Activated naive CD8-positive, alpha-beta T cell treated with anti-CD3 and anti-CD28 coated beads for 36 hours (primary cell): ENCODE measurements at places on chromosomes 4 and X. TPM values are rescaled to one million over a fixed set of nuclear protein-coding genes. Genes with fewer than 3 reads are reported as not detected.

DNA sequence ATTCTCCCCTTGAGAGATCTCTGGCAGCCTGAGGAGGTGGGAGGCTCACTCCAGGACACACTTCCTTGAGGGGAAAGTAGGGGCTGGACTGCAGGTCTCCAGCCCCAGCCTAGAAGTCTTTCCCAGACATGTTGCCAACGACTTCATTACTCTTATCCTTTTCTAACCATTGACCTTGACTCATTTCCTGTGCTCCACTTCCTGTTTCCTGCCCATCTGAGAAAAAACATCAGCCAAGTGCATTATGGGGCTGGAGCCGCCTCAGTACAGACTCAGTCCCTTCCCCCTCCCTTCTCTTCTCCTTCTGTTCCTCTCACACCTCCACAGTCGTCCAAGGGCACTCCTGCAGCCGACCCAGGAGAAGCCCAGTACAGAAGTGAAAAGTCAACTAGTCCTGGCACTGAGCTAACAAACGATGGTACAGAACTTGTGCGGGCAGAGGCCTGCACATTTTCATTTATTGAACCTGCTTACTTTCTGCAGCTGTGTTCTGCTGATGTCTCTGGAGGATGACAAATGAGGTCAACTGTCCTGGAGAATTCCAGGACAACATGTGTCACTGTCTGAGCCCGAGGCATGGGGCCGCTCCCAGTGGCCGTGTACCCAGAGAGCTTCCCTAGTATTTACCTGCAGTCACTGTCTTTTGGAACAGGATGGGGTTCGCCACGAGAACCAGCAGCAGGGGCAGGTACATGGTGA is 20.1 kb downstream of the GPR143 start:
- DNase-seq = no peak
- peak overlapping the region; percentile 72 for H3K27ac ChIP-seq
- peaks cover 17% of the 10 kb centered on the region for H3K4me1 ChIP-seq
- H3K4me3 ChIP-seq = no peak overlapping the region
- H3K27me3 ChIP-seq = peaks cover 3% of the 10 kb centered on the region

DNA sequence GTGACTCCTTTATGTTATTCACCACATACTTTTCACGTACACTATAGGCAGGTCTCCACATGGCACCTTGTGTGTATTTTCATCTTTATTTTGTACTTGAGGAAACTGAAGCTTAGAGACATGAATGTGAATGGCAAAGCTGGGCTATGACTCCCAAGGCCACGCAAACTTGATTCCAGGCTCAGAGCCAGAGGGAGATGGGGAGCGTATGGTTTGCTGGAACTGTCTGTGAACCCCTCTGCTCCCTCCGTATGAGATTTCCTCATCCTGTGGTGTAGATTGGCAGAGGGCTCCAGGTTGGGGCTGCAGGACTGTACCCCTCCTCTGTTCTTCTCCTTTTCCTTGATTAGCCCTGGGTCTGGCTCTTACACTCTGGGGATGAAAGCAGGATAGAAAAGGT is 16.1 kb upstream of the STARD8 start:
- DNase-seq = no peak
- no peaks in the 10 kb centered on the region for H3K4me1 ChIP-seq
- H3K27me3 ChIP-seq = no peaks in the 10 kb centered on the region

- no peak overlapping the region for H3K4me3 ChIP-seq
- H3K4me1 ChIP-seq = peaks cover 4% of the 10 kb centered on the region
- H3K36me3 ChIP-seq = no peaks in the 10 kb centered on the region
- no peak for DNase-seq
- H3K27me3 ChIP-seq = peaks cover 4% of the 10 kb centered on the region
Observed at GRCh38 chr4:109733728-109734127, 3.9 kb upstream of the PLA2G12A start.

DNA sequence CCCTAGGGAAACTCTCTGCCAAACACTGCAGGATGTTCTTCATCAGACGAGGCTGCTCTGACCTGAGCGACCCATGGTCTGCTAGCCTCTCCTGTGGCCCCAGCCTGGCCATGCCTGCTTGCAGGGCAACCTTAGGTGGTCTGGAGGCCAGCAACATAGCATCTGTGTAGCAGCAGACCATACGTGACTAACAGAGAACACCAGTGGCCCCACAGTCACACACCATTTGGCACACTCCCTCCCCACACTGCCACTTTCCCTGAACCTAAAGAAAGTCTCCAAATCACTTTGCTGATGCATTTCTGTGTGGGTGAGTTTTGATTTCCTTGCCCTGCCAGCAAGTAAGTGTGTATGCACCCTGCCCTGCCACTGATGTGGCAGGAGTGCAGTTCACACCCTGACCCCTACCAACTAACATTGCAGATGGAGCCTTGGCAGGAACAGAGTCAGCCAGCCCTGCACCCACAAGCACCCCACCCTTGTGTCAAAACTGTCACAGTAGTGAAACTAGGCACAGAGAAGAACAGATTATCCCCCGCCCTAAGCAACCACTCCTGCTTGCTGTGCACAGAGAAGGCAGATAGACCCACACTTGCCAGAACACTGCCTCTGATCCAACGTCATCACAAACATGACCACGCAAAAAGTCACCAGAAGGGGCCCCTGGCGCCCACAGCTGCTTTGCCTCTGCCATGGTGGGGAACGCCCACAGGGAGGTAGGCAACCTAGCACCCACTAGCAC is 249.1 kb downstream of the SPIN4 start:
- no peaks in the 10 kb centered on the region for H3K36me3 ChIP-seq
- H3K27ac ChIP-seq = no peak overlapping the region
- DNase-seq = no peak
- H3K4me3 ChIP-seq = no peak overlapping the region
- H3K27me3 ChIP-seq = no peaks in the 10 kb centered on the region
- no peaks in the 10 kb centered on the region for H3K4me1 ChIP-seq

ARR3 gene
- not detected for total RNA-seq

L1CAM gene
- total RNA-seq = 0.29 TPM

- H3K27ac ChIP-seq = no peak overlapping the region
- H3K4me3 ChIP-seq = no peak overlapping the region
- no peaks in the 10 kb centered on the region for H3K36me3 ChIP-seq
- no peaks in the 10 kb centered on the region for H3K4me1 ChIP-seq
- no peak for DNase-seq
- H3K27me3 ChIP-seq = peaks cover 9% of the 10 kb centered on the region
Observed at GRCh38 chr4:173381610-173382009, 10.9 kb downstream of the SAP30 start.

GRCh38 chrX:19375546-19375945 is 31.8 kb downstream of the PDHA1 start:
- DNase-seq = no peak
- H3K27me3 ChIP-seq = no peaks in the 10 kb centered on the region
- H3K4me3 ChIP-seq = no peak overlapping the region
- H3K36me3 ChIP-seq = no peaks in the 10 kb centered on the region

- H3K4me3 ChIP-seq = no peak overlapping the region
- peak; percentile 11 for DNase-seq
- H3K36me3 ChIP-seq = no peaks in the 10 kb centered on the region
- H3K4me1 ChIP-seq = no peaks in the 10 kb centered on the region
Observed at GRCh38 chr4:120718979-120719566, 203.5 kb downstream of the PRDM5 start.

GRCh38 chrX:120456973-120457372 is 12.1 kb downstream of the LAMP2 start:
- H3K27me3 ChIP-seq = no peaks in the 10 kb centered on the region
- DNase-seq = no peak
- peak overlapping the region; percentile 65 for H3K27ac ChIP-seq

- peaks cover 34% of the 10 kb centered on the region for H3K4me1 ChIP-seq
- H3K36me3 ChIP-seq = peaks cover 25% of the 10 kb centered on the region
- H3K4me3 ChIP-seq = peak within 1 kb of the TSS; percentile 91
- H3K27me3 ChIP-seq = no peaks in the 10 kb centered on the region
Observed at GRCh38 chrX:2690856-2691542, at the start of gene CD99. CD99 (plus strand) TSS chrX:2691295; CDS start chrX:2691361, 66 bp downstream.
